ENCODE measurements at places on chromosomes 5 and 9.

DNA sequence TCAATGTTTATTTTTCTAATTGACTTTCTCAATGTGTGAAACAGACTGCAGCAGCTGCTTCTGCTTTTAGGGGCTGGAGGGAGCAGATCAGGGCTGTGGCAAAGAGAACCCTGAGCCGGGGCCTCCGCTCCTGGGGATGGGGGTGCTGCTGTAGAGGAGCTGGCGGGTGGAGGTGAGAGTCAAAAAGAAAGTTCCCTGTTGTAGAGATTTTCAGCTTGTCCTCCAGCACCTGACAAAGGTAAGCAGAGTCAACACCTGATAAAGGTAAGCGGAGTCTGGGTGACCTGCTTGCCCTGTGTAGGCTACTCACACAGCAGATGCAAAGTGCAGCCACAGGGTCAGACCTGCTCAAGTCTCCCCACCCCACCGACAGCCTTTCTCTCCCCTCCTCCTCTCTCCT, 252.4 kb upstream of the IRX1 start:
- no peak for ATAC-seq

DNA sequence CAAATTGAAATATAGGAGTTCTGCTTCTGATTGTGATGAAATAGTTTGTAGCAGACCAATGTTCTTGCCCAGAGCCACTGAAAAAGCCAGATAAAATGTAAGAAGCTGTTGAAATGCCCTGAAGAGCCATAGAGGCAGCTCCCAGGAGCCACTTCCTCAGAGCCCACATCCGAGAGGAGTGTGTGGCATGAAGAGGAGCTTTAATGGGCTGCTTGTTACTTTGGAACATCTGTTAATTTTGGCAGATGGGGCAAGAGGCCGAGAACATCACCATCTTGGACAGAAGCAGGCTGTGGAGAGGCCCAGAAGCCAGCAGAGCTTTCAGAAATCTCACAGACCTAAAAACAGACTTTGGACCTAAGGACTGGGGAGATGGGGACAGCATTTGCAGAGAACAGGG, 370.8 kb downstream of the GADD45G start:
- ATAC-seq = no peak

GRCh38 chr5:39201160-39201780, 18.1 kb downstream of the FYB1 start:
- no peak for ATAC-seq

- ATAC-seq = no peak
These were observed 21.1 kb downstream of the TRAF1 start for GRCh38 chr9:120905315-120906164.

GRCh38 chr9:32886021-32886420, 102.7 kb downstream of the TMEM215 start:
- ATAC-seq = no peak

DNA sequence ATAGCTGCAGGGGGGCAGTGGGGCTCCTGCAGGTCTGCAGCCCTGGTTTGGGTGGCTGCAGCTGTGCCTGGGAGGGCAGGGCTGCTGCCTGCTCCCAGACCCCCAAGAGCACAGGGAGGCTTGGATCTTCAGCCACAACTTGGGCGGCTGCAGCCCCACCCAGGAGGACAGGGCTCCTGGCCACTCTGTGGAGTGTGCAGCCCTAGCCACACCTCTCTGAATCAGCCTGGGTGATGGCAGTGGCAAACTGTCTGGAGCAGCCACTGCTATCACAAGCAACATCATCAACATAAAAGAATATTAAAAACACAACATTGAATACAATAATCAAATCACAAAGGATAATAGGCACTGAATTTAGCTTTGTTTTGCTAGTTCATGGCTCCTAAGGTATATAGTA, 164.9 kb upstream of the SLC27A6 start:
- no peak for ATAC-seq

DNA sequence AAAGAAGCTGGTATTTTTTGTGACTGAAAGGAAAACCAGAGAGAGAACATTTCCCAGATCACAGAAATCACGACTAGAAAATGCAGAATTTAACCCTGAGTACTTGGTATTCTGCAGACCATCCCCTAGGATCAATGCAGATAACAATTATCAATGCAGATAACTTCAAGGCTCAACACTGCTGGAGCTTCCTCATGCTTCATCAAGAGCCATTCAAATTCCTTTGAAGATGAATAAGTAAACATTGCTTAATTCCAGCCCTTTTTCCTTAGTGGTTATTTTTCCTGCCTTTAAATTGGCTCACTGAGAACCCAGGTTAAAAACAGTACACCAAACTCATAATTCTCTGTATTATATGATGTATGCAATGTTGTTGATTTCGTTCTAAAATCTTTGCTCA, 370.1 kb upstream of the TLE4 start:
- no peak for ATAC-seq

GRCh38 chr9:35500130-35500748, 10.3 kb downstream of the RUSC2 start:
- no peak for ATAC-seq

DNA sequence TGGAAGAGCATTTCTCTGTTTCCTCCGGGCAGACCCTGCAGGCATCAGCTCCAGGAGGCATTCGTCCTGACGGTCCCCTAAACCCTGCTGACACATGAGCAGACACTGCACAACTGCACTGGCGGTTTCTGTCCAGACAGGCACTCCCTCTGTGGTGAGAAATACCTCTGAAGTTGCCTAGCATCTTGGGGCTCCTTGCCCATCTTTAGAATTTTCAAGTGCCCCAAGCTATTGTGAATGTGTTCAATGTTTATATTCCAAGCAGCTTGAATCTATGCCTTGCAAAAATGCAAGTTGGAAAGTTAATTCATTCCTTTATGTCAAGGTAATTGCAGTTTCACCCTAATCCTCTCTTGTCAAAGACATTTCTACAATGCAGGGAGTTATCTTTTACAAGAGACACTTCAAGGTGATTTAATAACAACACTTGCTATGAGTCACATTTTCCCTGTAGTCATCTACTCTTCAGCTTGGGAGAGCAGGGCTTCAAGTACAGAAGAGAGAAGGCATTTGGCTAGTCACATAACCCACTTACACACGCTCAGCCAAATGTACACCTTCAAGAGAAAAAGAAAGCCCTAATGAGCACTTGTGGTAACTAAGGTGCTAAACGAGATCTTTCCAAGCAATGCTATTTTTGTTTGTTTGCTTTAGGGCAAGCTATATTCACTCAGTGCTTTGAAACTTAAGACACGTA, 302.5 kb downstream of the MLLT3 start:
- peak; percentile 56 for ATAC-seq

GRCh38 chr9:22643541-22643940, 196.9 kb downstream of the DMRTA1 start:
- no peak for ATAC-seq
